ENCODE measurements at places on chromosomes 2 and 18. TPM values are rescaled to one million over a fixed set of nuclear protein-coding genes. Genes with fewer than 3 reads are reported as not detected.

DNA sequence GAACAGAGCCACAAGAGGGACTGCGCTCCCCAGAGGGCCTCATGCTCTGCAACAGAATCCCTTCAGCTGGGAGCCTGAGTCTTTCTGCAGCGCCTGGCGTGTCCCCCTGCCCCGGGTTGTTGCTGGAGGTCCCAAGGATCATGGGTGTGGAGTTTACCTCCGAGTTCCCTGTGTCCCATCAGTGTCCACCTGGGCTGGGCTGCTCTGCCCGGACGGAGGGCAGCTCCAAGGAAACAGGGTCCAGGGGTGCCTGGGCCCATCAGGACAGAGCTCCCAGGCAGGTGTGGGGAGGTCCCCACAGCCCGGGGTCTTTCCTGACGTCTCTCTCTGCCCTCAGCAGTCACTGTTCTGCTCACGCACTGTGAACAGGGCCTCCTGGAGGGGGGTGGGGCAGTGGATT is 63.5 kb downstream of the EMILIN2 start:
- DNase-seq, result no peak

- no peak for DNase-seq
Measured at GRCh38 chr2:240662681-240663080, 20.0 kb downstream of the AQP12B start.

Gene CD207
- polyA plus RNA-seq, result 0.13 TPM

DNA sequence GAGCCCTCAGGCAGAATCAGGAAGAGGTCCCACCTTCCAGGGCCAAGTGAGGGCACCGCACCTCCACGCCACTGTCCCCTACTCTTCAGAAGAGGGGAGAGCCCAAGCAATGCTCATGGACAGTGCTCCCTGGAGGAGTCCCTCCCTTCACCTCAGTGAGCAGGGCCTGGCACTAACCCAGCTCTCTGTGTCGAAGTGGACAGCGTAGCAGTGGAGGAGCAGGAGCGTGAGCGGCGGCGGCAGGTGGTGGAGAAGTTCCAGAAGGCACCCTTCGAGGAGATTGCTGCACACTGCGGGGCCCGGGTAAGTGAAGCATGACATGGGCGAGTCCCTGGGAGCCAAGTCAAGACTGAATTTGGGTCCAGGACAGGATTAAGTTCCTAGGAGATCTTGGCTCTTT is 16.7 kb downstream of the POMC start:
- peak; percentile 53 for DNase-seq

GRCh38 chr2:28391564-28392296 is 928 bp upstream of the FOSL2 start:
- DNase-seq, result peak; percentile 95

GRCh38 chr2:127715778-127716449 is 14.6 kb downstream of the SFT2D3 start:
- DNase-seq, result no peak

- DNase-seq, result no peak
Measured at GRCh38 chr2:32479993-32480392, 123.2 kb downstream of the BIRC6 start.

- no peak for DNase-seq
Measured at GRCh38 chr2:95353613-95354468, 48.7 kb upstream of the FAHD2A start.

DNA sequence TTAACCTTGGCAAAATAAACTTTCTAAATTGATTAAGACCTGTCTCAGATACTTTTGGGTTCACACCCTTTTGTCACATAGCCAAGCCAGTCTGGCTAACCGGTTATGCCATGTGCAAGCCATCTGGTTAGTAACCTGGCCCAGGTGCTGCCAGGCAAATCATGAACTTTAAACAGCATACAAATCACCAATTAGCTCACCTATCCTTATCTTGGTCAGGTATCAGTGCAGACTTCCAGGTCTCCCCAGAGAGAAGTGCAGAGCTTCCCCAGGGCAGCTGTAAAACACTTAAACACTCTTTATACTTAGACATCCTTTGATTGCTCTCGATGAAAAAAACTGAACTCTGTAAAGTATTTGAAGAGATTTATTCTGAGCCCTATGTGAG is 14.9 kb upstream of the MC5R start:
- no peak for DNase-seq
